ENCODE measurements at places on chromosomes 11 and 22. TPM values are rescaled to one million over a fixed set of nuclear protein-coding genes. Genes with fewer than 3 reads are reported as not detected.

DNA sequence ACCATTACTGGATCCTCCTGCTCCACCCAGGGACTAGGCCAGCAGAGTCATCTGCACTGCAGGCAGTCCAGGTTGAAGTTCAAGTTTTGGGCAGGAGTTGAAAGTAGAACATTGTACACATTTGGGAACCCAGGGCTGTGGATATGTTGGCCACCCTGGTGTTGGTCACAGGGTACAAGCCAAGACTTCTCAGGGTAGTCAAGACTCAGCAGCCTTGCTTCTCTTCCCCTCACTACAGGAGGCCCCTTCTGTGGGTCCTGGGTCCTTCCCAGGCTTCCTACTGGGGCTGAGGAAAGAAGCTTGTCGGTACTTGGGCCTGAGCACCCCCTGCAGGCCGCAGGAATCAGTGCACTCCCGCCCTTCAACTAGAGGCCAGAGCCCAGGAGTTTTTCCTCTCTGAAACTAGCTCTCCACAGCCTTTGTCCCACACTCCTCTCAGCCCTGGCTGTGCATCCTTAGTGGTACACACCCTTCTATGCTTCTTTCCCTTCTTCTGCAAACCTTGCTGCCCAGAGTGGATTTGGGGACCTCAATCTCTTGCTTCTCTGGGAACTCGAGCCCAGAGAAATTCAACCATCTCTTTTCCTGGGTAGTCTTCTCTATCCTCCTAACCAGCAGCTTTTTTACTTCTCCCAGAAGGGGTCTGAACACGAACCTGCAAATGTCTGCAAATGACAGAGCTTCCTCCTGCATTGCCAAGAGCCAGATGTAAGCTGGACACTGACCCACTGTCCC is 2.6 kb upstream of the HPX start:
- no peaks in the 10 kb centered on the region for H3K36me3 ChIP-seq
- no peaks in the 10 kb centered on the region for H3K4me1 ChIP-seq
- peak; percentile 41 for DNase-seq
- no peaks in the 10 kb centered on the region for H3K27me3 ChIP-seq
- H3K4me3 ChIP-seq: no peak overlapping the region
- no peak overlapping the region for H3K27ac ChIP-seq

The TIMM10 gene
- 30.2 TPM for total RNA-seq

DNA sequence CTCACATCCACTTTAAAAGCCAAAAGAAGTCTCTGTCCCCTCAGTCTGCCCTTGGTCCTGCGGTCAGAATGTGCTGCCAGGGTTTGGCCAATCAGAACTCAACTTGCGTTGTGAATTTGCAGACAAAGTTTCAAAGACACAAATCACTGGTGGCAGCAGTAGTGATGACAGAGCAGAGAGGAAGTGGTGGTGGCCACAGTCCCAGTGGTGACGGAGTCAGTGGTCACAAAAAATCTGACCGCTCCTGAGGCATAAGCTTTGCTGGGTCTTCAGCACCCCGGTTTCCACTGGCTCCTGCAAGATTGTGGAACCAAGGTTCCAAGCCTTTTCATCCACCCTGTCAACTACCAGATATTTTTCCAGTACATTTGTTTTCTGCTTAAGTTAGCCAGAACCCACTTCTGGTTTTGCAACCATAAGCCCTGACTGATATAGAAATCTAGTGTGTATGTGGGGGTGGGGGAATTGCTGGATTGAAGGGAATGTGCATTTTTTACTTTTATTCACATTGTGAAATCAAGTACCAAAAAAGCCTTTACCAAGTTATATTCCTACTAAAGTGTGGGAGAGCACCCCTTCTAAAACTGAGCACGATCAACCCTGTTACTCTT is 112.3 kb downstream of the TMPRSS5 start:
- H3K4me3 ChIP-seq: no peak overlapping the region
- H3K36me3 ChIP-seq: no peaks in the 10 kb centered on the region
- H3K4me1 ChIP-seq: no peaks in the 10 kb centered on the region
- no peak overlapping the region for H3K27ac ChIP-seq
- DNase-seq: no peak

DNA sequence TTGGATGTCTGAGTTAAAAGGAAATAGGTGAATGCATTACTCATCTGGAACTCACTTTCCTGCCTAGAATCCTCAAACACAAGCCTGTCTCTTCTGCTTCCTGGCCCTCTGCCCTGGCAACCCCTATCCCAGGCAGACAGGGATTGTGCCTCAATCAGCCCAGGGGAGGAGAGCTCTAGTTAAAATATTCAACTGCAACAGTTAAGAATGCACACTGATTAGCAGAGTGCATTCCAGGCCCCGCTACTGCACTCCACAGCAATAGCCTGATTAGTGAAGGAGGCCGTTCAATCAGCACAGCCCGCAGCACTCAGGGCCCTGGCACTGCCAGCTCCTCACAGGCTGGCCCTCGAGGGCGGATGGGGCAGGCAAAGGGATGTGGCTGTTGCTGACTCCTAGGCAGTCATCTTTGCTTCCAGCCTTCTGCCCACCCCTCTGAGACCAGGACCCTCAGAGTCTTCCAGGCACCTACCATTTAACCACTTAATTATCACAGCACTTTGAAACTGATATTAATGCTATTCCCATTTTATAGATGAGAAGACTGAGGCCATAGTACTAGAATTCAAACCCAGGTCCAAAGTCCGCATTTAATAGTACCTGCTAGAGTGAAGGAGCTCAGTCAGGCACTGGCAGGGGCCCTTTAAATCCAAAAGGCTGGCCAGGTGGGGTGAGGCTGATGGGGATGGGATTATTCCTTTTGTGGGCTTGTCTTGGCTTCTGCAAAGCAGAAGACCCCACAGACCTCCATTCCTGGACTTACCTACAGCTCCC is 435.3 kb downstream of the SOX6 start:
- no peak overlapping the region for H3K4me3 ChIP-seq
- no peak for DNase-seq
- no peaks in the 10 kb centered on the region for H3K36me3 ChIP-seq

- no peaks in the 10 kb centered on the region for H3K27me3 ChIP-seq
- no peaks in the 10 kb centered on the region for H3K4me1 ChIP-seq
- no peak overlapping the region for H3K4me3 ChIP-seq
- no peak overlapping the region for H3K27ac ChIP-seq
Measured at GRCh38 chr11:132898021-132898420, 634.3 kb downstream of the OPCML start.

GRCh38 chr11:129377739-129378138 is 2.1 kb downstream of the BARX2 start:
- peaks cover 21% of the 10 kb centered on the region for H3K4me1 ChIP-seq
- peaks cover 65% of the 10 kb centered on the region for H3K27me3 ChIP-seq
- H3K36me3 ChIP-seq: no peaks in the 10 kb centered on the region
- no peak overlapping the region for H3K4me3 ChIP-seq
- DNase-seq: no peak

GRCh38 chr11:10483584-10483983 is 28.5 kb downstream of the AMPD3 start:
- no peak for DNase-seq
- no peak overlapping the region for H3K4me3 ChIP-seq
- no peaks in the 10 kb centered on the region for H3K36me3 ChIP-seq
- no peak overlapping the region for H3K27ac ChIP-seq

DNA sequence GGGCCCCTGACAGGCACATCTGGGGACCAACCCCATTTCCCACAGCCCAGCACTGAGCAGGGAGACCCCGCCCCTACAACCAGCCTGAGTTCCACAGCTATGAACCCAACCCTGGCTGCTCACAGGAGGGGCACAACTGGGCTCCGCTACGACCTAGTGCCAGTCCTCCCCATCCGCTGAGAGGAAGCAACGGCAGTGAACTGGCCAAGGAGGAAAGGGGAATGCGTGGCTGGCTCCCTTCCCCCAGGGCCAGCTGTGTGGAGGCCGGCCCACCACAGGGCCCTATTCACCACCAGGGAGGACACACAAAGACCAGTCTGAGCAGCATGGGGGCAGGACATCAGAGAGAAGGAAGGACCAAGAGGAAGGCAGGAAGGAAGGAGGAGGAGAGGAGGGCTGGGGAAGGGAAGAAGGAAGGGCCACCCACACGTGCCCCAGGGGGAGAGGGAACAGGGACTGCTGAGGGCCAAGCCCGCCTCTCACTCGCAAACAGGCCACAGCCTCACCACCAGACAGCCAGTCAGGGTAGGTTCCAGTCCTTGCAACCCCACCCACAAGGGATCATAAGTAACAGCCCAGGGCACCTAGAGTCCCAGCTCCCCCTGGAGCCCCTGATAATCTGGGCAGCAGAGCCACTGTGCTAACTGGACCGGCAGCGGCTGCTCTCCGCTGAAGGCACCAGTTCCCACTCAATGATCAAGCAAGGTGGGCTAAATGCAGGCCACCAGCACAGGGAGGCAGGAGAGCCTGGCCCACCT is 8.5 kb upstream of the GAL3ST1 start:
- no peak overlapping the region for H3K27ac ChIP-seq
- H3K27me3 ChIP-seq: no peaks in the 10 kb centered on the region
- H3K36me3 ChIP-seq: no peaks in the 10 kb centered on the region
- no peak for DNase-seq
- H3K4me1 ChIP-seq: no peaks in the 10 kb centered on the region

DNA sequence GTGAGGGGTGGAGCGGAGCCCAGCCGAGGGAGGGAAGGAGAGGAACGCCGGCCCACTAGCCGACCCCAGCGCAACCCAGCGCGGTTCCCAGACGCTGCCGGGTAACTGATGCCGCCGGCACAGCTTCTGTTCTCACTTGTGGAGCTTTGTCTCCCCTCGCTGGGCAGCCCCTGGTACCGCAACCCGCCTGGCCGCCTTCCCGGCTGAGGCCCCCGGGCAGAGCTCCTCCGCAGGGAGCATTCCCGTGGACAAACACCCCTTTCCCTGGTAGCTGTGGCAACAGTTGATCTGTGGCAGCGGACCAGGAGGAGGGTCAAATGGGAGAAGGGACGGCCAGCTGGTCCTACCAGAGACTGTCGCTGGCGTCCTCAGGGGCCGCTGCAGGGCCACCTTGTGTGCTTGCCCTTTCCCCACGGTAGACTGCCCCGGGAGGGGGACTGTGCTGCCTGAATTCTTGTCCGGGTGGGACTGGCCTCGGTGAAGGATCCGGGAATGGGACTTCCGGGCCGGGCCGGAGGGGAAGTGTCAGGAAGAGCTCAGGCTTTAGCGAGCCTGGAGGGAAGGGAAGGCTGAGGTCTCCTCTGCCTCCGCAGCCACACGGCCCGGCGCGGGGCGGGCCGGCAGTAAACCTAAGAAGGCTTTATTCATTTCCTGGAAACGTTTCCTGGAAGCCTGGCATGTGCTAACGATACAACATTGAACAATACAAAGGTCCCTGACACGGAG is 468.0 kb downstream of the OPCML start:
- H3K27ac ChIP-seq: no peak overlapping the region
- no peaks in the 10 kb centered on the region for H3K36me3 ChIP-seq
- H3K4me1 ChIP-seq: peaks cover 2% of the 10 kb centered on the region
- no peak for DNase-seq
- no peak overlapping the region for H3K4me3 ChIP-seq
- H3K27me3 ChIP-seq: peaks cover 36% of the 10 kb centered on the region

DNA sequence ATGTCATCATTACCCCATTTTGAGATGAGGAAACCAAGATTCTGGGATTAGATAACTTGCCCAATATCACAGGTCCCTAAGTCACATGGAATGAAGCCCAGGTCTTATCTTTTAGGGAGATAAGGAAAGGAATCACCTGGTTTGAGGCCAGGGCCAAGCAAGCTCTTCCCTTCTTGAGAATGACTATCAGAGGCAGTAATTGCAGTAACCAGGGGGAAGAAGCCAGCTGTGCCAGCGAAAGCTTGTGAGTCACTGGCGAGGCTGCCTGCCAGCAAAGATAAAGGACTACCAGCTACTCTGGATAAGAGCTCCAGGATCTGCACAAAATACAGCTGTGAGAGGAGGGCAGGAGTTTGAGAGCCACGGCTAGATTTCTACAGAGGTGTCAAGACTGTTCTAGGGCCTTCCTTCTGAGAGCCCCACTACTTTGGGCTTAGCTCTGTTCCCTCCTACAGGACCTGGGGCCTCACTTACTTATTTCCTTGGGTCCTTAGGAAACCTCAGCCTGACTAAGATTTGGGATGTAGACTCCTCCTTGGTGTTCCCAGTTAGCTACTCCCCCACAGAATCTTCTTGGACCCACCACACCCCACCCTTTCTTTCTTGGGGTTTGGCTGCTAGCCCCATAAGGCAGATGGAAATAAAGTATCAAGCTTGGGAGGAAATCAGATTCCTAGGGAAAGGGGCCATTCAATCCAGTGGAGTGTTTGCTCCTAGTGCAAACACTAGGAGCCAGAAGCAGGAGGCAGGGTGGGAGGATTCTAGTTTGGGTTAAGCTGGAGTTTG is 9.7 kb upstream of the CCKBR start:
- H3K27ac ChIP-seq: no peak overlapping the region
- no peaks in the 10 kb centered on the region for H3K4me1 ChIP-seq
- H3K27me3 ChIP-seq: peaks cover 4% of the 10 kb centered on the region
- no peak overlapping the region for H3K4me3 ChIP-seq
- no peak for DNase-seq

The GLYAT gene
- not detected for total RNA-seq

The MPPED2 gene
- total RNA-seq: 4.9 TPM

Data from naive thymus-derived CD8-positive, alpha-beta T cell (primary cell).